ENCODE measurements at places on chromosomes 11 and 22.

GRCh38 chr11:122346006-122346405 lies 230.0 kb upstream of the BLID start:
- no peak for DNase-seq

- no peak for DNase-seq
These were observed 18.2 kb upstream of the GRAMD4 start for GRCh38 chr22:46602025-46602424.

- no peak for DNase-seq
These were observed 197.7 kb upstream of the CTSC start for GRCh38 chr11:88535266-88535665.

- DNase-seq: no peak
These were observed 18.7 kb upstream of the DBX1 start for GRCh38 chr11:20178976-20179375.

- peak; percentile 54 for DNase-seq
These were observed 5.3 kb upstream of the LRRN4CL start for GRCh38 chr11:62694455-62695167.

Measured in thoracic aorta (tissue), 2 donors.